ENCODE measurements at places on chromosomes 11 and 22. TPM values are rescaled to one million over a fixed set of nuclear protein-coding genes. Genes with fewer than 3 reads are reported as not detected.

Gene PLAAT2
- not detected for total RNA-seq

DNA sequence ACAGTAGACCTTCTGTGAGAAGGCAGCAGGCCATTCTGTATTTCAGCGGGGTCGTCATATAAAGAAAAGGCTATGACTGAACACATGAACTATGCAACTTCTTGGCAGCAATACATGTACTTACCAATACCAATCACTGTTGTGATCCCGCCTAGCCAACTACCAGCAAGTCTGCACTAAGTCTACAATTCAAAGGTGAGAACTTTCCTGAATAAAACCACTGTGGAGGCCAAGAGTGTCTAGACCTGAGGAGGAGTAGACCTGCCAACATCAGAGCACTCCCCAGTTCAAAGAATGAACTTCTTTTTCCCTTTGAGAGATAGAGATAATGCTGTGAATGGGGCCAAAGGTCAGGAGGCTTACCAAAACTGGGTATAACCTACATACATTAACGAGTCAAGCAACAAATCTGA lies 108.2 kb downstream of the SIK3 start:
- no peak for DNase-seq
- peak overlapping the region; percentile 25 for H3K27ac ChIP-seq
- H3K4me3 ChIP-seq, result no peak overlapping the region
- H3K36me3 ChIP-seq, result no peaks in the 10 kb centered on the region
- H3K27me3 ChIP-seq, result no peaks in the 10 kb centered on the region

DNA sequence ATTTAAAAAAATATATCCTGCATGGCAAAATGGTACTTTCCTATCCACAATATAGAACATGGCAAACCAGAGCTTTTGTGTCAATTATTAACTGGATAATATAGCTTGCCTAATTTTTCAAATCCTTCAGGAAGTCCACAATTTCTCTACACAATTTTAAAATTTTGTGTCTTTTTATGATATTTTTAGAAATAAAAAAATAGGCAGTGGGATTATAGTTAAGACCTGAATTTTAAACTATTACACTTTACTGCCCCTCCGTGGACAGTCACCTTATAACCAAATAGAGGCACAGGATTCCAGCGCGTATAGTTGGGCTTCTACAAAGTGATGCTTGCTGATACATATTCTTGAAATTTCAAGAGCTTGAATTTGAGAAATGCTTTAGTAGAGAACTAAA lies 2.1 kb upstream of the DMC1 start:
- H3K4me1 ChIP-seq, result no peaks in the 10 kb centered on the region
- H3K27ac ChIP-seq, result no peak overlapping the region
- no peaks in the 10 kb centered on the region for H3K27me3 ChIP-seq
- DNase-seq, result no peak

DNA sequence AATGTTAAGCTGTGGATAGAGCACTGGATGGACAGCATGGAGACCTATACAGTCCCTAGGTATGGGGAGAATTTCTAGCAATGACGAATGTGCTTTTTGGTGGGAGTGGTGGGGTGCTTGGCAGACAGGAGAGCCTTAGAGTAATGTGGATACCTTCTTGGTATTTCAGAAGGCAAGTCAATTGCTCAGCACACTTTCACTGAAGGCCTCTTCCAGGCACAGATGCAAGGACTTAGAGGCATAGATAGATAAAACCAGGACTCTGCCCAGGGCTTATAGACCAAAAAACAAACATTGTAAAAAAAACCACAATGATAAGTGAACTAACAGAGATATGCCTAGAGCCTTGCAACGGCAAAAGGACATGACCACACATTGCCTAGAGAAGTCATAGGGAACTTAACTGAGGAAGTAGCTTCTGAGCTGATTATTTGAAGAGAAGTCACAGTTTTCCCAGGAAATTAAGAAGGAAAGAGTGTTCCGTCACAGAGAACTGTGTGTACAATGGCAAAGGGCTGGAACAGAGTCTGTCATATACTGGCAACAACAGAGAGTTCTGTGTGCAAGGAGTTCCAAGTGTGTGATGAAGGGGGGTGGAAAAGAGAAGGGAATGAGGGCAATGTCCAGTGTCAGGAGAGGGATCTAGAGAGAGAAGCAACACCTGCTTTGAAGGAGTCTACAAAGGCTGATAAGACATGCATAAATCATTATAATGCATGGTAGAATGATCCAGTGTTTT lies 65.9 kb upstream of the PICALM start:
- H3K4me3 ChIP-seq, result no peak overlapping the region
- no peaks in the 10 kb centered on the region for H3K36me3 ChIP-seq
- no peaks in the 10 kb centered on the region for H3K27me3 ChIP-seq

Gene MMP3
- not detected for total RNA-seq

Gene CCDC81
- total RNA-seq, result not detected

Gene KREMEN1
- 44.7 TPM for total RNA-seq

All from right atrium auricular region (tissue), 2 donors.